ENCODE measurements at places on chromosomes 7 and 10.

DNA sequence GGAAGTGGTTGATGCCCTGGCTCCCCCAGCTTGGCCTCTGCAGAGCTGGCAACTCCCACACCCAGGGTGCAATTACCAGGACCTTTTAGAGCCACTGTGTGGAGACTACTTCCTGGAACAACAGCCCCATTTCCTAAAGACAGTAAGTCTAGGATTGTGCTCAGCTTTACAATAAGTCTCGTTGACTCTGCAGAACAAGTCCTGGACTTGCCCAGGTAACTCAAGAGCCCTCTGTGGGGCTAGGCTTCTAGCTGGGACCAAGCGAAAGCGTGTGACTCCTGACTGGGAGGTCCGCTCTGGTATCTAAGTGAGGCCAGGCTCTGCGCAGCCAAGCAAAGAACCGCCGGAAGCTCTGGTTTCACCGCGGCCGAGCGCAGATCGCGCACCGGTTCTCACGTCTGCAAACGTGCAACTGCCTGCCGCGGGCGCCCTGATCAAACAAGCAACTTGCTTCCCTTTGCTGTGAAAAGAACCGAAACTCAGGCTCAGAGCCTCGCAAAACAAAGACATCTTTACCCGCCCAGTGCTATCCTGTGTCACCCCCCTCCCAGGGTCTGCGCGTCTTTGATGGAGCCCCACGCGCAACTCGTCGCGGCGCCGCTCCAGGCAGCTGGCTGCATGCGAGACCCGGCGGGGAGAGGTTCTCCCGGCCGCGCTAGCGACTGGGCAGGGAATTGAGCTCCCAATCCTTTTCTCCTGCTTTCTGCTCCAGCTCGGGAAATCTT, 4.4 kb upstream of the PDLIM1 start:
- DNase-seq: no peak

DNA sequence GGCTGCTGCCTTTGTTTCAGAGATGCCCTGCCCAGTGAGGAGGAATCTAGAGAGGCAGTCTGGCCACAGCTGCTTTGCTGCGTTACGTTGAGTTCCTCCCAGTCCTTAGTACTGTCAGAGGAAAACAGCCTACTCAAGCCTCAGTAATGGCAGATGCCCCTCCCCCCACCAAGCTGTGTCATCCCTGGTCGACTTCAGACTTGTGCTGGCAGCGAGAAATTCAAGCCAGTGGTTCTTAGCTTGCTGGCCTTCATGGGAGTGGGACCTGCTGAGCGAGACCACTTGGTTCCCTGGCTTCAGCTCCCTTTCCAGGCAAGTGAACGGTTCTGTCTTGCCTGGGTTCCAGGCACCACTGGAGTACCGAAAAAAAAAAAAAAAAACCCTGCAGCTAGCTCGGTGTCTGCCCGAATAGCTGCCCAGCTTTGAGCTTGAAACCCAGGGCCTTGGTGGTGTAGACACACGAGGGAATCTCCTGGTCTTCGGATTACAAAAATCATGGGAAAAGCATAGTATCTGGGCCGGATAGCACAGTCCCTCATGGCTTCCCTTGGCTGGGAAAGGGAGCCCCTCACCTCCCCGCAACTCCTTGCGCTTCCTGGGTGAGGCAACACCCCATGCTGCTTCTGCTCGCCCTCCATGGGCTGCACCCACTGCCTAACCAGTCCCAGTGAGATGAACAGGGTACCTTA, 9.1 kb downstream of the SDHAF3 start:
- no peak for DNase-seq

GRCh38 chr10:97689559-97690020, 2.5 kb upstream of the AVPI1 start:
- no peak for DNase-seq

DNA sequence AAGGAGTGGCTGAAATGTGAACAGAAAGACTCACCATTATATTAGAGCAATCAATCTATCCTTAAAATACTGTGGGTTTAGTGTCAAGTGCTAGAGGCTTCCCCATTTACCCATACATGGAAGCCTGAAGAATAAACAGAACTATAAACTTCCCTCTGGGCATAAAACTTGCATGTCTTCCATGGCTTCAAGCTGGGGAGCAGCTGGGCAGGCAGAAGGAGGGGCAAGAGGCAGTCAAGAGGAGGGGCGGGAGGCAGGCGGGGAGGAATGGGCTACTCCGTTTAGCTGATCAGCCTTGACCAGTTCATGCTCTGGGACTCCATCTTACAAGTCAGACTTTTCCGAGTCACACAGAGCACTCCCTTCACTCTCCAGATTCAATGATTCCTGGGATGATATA, 3.5 kb upstream of the PRSS1 start:
- no peak for DNase-seq

GRCh38 chr10:132687181-132687892, 98.6 kb downstream of the NKX6-2 start:
- no peak for DNase-seq
